ENCODE measurements at places on chromosomes 5 and 9. TPM values are rescaled to one million over a fixed set of nuclear protein-coding genes. Genes with fewer than 3 reads are reported as not detected.

FBXL7 gene
- 16.4 TPM for polyA plus RNA-seq

LECT2 gene
- polyA plus RNA-seq = not detected

ADRA1B gene
- polyA plus RNA-seq = 0.66 TPM

BARHL1 gene
- not detected for polyA plus RNA-seq

COL27A1 gene
- 14.2 TPM for polyA plus RNA-seq

GABRA1 gene
- polyA plus RNA-seq = 0.09 TPM

SPINK4 gene
- polyA plus RNA-seq = 0.40 TPM

ANKRD34B gene
- not detected for polyA plus RNA-seq

PGM5 gene
- polyA plus RNA-seq = 2.3 TPM

XRCC4 gene
- polyA plus RNA-seq = 6.9 TPM

SMIM15 gene
- 16.1 TPM for polyA plus RNA-seq

PLCXD3 gene
- polyA plus RNA-seq = 1.4 TPM

OMD gene
- 0.66 TPM for polyA plus RNA-seq

ENTREP1 gene
- 4.1 TPM for polyA plus RNA-seq

BAAT gene
- 0.32 TPM for polyA plus RNA-seq

PAEP gene
- polyA plus RNA-seq = not detected

MCCC2 gene
- 29.6 TPM for polyA plus RNA-seq

ENTPD8 gene
- 1.1 TPM for polyA plus RNA-seq

OLFM1 gene
- polyA plus RNA-seq = 6.5 TPM

FCN1 gene
- 7.0 TPM for polyA plus RNA-seq

ACTBL2 gene
- polyA plus RNA-seq = not detected

LRRC14B gene
- polyA plus RNA-seq = not detected

NTNG2 gene
- 0.55 TPM for polyA plus RNA-seq

MGAT1 gene
- polyA plus RNA-seq = 180 TPM

PCDHGA8 gene
- polyA plus RNA-seq = 0.45 TPM

SAPCD2 gene
- polyA plus RNA-seq = 0.34 TPM

GFRA3 gene
- 0.56 TPM for polyA plus RNA-seq

AGXT2 gene
- not detected for polyA plus RNA-seq
